EL (cell line): ENCODE measurements at places on chromosomes 7 and 10.

DNA sequence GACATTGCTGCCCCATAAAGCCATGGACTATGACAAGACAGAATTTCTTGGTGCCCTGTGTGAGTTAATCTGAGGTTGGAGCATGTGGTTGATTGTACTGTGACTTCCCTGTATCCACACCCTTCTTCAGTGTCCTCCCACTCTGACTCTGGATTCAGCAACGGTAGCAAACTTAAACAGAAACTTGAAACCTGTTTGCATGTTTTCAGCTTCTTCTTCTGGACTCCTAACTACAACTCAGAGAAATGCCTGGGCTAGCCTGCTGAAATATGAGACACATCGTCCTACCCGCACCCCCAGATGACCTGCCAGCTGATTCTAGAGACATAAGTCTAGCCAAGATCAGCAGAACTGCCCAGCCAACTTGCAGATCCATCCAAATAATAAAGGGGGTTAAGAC, 78.4 kb downstream of the IPMK start:
- DNase-seq: peak; percentile 5

- DNase-seq: no peak
Observed at GRCh38 chr10:43073721-43074120, 3.1 kb upstream of the RET start.

DNA sequence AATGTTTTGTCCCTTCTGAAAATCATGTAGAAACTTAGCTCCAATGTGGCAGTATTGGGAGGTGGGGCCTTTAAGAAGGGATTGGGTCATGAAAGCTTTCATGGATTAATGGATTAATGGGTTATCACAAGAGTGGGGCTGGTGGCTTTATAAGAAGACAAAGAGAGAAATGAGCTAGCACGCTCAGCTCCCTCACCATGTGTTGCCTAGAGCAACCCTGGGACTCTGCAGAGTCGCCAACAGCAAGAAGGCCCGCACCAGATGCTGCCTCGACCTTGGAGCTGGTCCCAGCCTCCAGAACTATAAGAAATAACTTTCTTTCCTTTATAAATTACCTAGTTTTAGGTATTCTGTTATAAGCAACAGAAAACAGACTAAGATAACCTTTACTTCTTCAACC, 74.9 kb upstream of the HECW1 start:
- DNase-seq: no peak

- no peak for DNase-seq
Observed at GRCh38 chr7:45716380-45717203, 142.4 kb downstream of the ADCY1 start.

DNA sequence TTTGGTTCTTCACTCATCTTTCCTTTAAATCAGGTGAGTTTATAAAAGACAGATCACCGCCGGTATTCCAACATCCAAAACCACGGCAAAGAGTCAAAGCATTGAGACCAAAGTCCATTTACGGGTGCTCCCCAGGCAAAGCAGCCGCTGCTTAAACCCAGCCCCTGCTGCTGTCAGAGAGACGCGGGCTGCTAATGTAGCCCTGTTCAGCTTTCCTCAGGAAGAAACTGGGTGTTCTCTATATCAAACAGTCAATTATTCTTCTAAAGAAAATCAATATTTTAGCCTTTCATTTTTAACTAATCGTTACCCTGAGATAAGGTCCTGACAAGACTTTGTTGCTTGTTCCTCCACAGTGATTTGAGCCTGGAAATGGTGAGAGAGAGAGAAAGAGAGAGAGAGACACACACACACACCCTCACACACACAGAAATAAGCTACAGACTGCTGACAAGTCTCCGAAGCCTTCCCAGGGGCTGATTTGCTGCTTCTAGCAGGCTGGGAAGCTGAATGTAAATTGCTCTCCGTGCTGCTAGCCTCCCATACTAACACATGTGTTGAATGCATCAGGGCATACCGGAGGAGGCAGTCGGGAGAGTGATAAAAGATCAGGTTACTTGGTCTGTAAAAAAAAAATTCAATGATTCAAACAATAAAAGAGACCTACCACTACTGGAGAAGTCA, 183.0 kb upstream of the ANK3 start:
- DNase-seq: peak; percentile 29

- no peak for DNase-seq
Observed at GRCh38 chr10:71246591-71247413, 34.4 kb downstream of the UNC5B start.

GRCh38 chr7:6128205-6128604, 97.0 kb downstream of the ANKRD61 start:
- no peak for DNase-seq

- no peak for DNase-seq
Observed at GRCh38 chr7:15723841-15724240, 37.4 kb upstream of the MEOX2 start.

GRCh38 chr10:115941361-115941771, 331.6 kb downstream of the GFRA1 start:
- no peak for DNase-seq

DNA sequence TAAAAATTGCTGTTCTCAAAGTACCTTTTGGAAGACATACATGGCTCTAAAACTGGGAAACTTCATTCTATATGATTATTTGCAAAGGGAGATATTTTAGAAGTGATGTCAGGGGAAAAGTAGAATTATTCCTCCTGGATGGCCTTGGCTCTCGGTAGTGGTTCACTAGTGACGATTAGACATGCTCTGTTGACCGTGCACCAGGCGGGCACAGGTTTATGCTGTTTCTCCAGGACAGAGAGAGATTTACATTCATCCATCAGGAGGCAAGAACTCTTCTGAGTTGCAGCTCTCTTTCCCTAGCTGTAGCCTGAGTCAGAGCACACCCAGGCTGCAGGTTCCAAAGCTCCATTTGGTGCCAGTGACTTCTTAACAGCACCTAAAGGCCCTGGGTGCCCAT, 184.9 kb upstream of the WDR11 start:
- DNase-seq: no peak

DNA sequence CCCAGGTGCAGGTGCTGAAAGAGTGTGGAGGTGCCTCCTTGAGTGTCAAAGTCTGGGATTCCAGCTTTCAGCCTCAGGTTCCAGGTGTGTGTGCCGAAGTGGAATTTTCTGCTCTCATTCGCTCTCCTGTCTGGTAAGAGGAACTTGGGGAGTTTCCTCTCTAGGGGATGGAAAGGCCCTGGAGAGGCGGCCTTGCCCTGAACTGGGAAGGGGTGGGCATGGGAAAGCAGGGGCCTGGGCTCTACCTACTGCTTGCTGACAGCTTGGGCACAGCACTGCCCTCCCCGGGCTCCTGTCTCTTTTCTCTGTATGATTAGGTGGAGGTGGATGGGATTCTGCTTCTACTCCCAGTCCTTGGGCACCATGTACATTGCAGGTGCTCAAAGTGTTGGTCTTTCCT, 192.8 kb downstream of the ZNF716 start:
- no peak for DNase-seq

DNA sequence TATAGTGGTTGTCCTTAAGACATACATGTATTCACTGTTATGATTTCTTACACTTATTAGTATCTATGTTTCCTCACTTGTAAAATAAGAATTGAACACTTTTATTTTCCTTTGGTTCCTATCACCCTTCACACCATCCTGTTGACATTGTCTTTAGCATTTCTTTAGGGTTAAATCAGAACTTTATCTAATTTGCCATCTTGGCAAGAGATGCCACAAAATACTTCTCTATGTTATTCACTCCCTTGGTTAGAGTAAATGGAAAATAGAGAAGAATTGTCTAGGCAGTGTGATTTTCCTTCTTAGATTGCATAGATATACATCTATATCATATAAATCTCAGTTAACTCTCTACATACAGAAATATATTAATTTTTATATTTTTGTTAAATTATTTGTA, 204.7 kb downstream of the SEMA3D start:
- peak; percentile 33 for DNase-seq

DNA sequence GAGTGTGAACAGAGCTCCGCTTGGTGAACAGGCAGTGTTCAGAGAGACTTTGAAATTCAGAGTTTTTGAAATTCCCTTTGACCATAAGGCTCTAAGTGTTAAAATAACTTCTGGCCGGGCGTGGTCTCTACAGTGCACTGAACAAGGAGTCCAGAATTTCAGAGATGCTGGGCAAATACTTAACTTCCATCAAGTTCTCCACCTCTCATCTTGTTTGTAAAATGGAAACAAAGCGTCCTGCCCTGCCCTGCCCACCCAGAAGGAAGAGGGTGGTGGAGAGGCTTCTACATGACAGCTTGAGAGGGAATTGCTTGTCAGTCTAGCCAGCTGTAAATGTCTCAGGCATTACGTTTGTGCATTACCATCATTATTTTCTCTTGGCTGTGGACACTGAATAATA, 102.6 kb downstream of the RGS10 start:
- DNase-seq: no peak

- DNase-seq: no peak
Observed at GRCh38 chr7:122864838-122865237, 21.4 kb downstream of the CADPS2 start.

- no peak for DNase-seq
Observed at GRCh38 chr7:129719980-129720732, 108.6 kb downstream of the NRF1 start.

- no peak for DNase-seq
Observed at GRCh38 chr7:36929791-36930190, 205.5 kb upstream of the AOAH start.

- peak; percentile 97 for DNase-seq
Observed at GRCh38 chr10:31242902-31243301, 76.1 kb upstream of the ZEB1 start.

DNA sequence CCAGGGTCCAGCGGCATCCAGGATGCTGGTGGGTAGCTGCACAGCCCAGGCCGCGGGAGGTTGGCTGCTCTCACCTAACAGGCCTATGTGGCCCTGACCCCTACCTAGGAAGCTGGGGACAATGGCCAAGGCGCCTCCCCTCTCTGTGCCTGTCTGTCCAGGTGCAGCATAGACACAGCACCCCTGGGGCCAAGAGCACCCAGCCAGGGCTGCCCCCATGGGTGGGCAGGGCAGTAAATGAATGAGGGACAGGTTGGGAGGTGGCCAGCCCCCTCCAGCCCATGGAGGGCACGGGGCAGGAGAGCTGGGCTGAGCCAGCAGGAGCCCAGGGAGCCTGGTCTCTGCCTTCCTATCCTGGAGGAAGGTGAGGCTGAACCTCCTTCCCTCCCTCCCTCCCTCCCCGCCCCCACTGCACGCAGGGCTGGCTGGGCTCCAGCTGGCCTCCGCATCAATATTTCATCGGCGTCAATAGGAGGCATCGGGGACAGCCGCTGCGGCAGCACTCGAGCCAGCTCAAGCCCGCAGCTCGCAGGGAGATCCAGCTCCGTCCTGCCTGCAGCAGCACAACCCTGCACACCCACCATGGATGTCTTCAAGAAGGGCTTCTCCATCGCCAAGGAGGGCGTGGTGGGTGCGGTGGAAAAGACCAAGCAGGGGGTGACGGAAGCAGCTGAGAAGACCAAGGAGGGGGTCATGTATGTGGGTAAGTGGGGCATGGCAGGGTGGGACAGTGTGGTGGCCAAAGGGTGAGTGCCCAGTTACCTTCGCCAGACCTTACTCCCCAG, at the start of gene SNCG:
TSS of gene SNCG (plus strand) at position 484 of the 785 bp plus-strand sequence. CDS start at position 583, 99 bp downstream.
- DNase-seq: no peak

- no peak for DNase-seq
Observed at GRCh38 chr10:77716458-77717317, 79.1 kb upstream of the KCNMA1 start.
